ENCODE measurements at places on chromosomes 11 and 22.

- no peak for DNase-seq
Observed at GRCh38 chr22:30930228-30930627, 38.3 kb downstream of the MORC2 start.

DNA sequence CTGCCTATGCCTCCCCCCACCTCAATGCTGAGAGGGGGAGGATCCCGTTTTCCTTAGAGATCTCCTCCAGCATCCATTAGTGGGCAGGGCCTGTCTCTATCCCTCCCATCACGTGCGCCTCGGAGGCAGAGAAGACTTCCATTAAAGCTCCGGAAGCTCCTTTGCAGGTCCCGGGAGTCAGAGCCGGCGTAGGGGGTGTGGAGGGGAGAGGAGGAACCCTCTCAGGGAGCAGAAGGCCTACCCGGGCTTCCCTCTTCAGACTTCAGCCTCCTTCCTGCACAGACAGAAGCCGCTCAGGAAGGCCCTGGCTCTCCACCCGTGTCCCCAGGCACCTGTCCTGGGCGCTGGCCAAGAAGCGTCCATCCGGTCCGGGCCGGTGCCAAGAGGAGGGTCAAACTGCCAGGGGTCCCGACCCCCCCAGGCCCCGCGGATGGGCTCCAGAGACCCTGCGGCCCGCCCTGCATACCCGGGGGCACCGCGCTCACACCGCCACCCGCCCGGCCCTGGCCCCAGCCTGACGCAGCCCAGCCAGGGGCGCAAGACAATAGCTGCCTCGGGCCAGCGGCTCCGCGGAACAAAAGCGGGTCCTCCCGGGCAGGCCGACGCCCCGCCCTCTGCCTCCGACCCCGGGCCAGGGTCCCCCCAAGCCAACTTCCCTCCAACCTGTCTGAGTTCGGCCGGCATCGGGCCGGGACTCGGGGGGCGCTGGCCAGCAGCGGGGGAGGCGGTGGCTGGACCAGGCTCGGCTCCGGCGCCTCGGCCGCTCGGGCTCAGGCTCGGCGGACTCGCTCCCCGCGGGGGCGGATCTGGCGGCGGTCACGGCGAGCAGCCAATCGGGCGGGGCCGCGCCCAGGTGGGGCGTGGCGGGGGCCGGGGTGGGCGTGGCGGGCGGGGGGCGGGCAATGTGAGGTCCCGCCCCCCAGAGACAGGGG lies 29.9 kb downstream of the ARVCF start:
- peak; percentile 75 for DNase-seq

DNA sequence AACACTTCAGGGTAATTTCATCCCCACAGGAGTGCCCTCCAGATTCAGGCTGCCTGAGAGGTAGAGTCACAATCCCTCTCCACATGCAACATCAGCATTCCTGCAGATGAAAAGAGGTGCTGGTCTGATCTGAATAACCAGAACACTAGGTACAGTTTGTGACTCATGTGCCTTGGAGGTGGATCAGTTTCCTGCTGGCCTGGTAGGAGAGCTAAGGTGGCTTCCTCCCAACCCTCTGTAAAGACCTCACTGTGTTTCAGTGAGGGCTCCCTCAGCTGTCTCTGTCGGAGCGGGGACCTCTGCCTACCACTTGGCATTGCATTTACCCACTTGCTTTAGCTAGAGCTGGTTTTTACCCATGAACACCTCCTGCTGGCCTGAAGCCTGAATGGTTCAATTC lies 7.6 kb downstream of the OR9G1 start:
- no peak for DNase-seq

DNA sequence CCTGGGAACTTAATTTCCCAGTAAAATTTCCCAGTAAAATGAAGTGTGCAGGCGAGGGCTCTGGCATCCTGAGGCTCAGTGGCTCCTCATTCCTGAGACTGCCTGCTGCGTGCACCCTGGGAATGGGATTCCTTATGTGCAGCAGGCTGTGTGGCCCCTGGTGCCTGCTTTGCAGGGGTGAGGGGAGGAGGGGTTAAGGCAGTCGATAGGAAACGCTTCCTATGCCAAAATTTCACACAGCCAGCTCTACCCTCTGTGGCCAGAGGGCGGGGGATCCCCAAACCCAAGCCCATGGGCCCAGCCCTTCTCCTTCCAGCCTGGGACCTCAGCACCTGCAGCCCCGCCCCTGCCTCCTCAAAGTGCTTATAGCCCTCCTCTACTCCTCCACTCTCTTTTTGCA lies 12.1 kb upstream of the BAIAP2L2 start:
- DNase-seq, result no peak

DNA sequence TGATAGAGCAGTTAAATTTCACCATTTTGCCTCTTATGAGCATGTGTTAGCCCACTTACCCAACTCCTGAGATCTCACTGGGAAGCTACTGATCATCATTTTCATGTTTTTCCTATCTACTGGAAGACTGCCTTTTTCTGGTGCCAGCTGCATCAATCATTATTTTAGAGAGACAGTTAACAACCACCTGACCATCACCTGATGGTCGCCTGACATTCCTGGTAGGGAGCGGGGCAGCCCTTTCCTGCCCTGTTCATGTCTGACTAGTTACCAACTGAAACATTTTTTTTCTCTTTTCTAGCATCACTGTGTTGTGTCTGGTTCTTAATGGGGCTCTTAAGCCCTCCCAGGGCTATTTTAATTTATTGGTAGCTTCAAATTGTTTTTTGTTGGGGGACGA lies 20.2 kb upstream of the PATL1 start:
- no peak for DNase-seq

- no peak for DNase-seq
Observed at GRCh38 chr22:37188901-37189466, 937 bp upstream of the C1QTNF6 start.

DNA sequence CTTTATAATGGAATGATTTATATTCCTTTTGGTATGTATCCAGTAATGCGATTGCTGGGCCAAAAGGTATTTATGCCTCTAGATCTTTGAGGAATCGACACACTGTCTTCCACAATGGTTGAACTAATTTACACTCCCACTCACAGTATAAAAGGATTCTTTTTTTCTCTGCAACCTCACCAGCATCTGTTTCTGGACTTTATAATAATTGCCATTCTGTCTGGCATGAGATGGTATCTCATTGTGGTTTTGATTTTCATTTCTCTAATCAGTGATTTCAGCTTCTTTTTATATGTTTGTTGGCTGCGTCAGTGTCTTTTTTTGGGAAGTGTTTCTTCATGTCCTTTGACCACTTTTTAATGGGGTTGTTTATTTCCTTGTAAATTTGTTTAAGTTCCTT lies 679.3 kb downstream of the JRKL start:
- no peak for DNase-seq

DNA sequence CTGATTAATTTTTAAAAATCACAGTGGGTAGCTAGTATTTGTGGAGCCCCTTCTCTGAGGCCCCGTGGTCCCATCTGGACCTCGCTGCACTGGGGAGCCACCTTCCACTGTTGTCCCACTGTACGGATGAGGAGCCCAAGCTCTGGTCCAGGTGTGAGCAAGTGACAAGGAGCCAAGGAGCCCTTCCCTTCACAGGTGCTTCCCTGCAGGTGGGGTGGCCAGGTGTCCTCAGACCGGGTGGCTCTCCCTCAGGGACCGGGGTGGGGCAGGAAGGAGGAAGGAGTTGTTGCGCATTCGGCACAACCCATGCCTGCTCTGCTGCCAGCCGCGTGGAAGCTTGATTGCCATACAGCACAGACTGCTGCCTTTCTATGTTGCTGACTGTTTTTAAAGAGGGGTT lies 10.4 kb upstream of the SEPTIN5 start:
- no peak for DNase-seq

GRCh38 chr22:47067321-47067890 lies 305.0 kb downstream of the TBC1D22A start:
- no peak for DNase-seq

DNA sequence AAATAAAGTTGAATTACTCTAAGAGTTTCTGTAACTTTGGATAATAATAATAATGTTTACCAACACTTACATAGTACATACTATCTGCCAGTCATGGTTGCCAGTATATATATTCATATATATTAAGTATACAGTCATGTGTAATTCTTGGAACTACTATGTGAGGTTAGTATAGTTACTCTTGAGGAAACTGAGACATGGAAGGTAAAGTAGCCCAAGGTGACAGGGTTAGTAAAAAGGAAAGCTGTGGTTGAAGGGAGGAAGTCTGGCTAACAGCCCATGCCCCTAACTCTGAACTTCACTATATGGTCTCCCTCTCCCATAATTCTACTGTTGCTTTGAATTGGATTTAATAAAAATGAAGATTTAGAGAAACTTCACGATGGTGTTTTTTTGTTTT lies 24.9 kb downstream of the FDX1 start:
- no peak for DNase-seq

DNA sequence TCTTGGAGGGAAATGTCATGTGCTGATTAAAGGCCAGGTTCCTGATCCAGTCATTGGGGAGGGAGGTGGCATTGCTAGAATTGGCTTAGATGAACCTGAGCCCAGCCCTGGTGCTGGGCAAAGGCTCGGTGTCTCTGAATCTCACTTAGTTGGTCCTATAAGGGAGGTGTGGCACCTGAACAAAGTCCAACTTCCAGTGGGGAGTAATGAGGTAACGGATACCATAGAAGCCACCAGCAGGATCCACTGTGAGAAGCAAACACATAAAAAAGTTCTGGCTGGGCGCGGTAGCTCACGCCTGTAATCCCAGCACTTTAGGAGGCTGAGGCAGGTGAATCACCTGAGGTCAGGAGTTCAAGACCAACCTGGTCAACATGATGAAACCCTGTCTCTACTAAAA lies 26.6 kb downstream of the PRDM11 start:
- DNase-seq, result no peak

DNA sequence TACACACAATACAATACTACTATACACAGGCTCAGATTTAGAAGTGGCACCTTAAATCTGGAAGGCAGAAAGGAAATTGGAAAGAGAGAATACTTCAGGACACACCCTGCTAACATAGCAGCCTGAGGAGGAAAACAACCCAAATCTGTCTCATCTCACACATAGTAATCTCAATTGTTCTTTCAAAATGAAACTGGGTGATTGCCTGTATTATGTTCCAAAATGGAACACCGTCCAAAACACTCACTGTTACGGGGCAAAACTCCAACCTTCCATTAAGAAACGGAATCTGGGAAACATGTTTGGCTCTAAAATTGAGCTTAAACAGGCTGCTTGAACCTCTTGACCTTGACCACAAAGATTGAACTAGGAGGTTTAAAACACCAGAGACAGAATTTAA lies 572.6 kb downstream of the OPCML start:
- DNase-seq, result no peak

- DNase-seq, result no peak
Observed at GRCh38 chr22:22944268-22944985, 56.8 kb downstream of the IGLL5 start.

DNA sequence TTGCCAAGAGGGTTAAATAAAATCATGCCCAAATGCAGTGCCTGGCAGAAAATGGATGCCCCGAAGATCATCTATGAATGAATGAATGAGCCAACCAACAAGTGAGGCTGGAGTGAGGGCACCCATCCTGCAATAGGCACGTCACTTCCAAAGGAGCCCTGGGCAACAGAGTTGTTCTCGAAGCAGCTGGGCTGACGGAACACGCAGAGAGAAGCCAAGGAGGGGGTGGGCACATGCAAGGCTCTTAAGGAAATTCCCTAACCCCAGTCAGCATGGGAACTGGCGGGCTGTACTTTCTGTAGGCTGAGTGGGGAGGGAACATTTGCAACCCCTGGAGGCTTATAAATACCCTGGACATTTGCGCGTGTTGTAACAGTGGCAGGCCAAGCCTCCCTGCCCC lies 11.6 kb upstream of the CHADL start:
- DNase-seq, result no peak

- no peak for DNase-seq
Observed at GRCh38 chr11:18310800-18311340, 11.1 kb downstream of the HPS5 start.

DNA sequence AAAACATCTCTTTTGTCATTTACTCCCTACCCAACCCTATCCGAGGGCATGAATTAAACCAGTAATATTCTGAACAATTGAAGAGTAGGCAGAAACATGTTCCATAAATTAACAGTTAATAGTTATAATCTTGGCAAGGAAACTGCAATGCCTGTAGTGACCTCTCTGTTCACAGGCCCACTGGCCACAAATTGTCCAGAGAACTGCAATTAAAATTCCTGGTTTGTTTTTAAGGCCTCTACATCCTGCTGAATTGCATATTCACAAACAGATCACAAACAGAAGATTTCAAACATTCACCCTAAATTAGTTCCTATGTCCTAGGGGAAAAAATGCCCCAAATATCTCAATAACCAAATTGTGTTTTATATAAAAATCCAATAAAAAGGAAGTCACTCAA lies 143.2 kb upstream of the TRPC6 start:
- DNase-seq, result no peak

DNA sequence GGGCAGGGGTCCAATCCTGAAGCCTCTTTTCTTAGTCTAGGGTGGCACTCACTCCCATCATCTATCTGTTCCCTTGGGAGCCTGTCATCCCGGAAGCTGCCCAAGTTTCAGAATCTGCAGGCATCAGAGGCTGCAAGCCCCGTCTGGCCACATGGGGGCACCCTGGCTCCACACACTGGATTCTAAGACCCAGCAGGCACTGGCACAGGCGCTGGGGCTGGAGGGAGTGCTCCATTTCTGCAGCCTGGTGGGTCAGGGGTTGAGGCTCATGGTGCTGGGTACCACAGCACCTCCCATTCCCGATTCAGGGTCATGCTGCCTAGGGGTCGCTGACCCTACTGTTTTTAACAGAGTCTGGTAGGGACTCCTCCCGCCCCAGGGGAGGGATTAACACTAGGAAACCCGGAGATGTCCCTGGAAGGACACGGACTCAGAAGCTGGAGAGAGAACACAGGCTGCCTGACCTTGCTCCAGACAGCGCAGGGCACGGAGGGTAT lies 243.9 kb upstream of the SYN3 start:
- peak; percentile 80 for DNase-seq

- no peak for DNase-seq
Observed at GRCh38 chr11:76666408-76666807, 4.1 kb downstream of the LRRC32 start.

- no peak for DNase-seq
Observed at GRCh38 chr22:50446708-50447575, 27.9 kb downstream of the SBF1 start.

- DNase-seq, result no peak
Observed at GRCh38 chr11:77619576-77620198, 17.9 kb downstream of the CLNS1A start.

All from activated CD4-positive, alpha-beta T cell treated with anti-CD3 and anti-CD28 coated beads for 48 hours (primary cell).